Kidney (tissue), 22 donors: ENCODE measurements at places on chromosomes 1 and 21.

DNA sequence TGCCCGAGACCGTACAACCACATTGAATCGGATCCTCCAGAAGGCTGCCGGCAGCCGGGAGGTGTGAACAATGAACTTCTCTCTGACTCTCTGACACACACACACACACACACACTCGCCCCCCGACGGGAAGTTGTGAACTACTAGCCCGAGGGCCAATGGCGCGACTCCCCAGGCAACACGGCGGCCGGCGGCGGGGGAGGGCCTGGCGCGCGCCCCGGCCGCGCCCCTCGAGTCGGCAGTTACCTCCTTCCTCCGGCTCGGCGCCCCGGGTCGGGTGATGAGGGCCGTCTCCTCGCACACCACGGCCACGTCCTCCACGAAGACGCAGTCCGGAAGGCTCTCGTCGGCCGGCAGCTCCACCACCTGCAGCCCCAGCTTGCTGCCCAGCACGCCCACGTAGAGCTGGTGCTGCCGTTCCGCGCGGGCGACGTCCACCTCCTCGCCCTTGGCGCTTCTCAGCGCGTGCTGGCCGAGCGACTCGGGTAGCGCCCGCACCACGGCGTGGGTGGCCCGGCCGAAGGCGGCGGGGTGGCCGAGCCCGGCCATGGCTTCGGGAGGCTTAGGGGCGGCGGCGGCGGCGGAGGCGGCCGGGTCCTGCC, 361 bp downstream of the DDAH1 start:
- peak; percentile 75 for DNase-seq

DNA sequence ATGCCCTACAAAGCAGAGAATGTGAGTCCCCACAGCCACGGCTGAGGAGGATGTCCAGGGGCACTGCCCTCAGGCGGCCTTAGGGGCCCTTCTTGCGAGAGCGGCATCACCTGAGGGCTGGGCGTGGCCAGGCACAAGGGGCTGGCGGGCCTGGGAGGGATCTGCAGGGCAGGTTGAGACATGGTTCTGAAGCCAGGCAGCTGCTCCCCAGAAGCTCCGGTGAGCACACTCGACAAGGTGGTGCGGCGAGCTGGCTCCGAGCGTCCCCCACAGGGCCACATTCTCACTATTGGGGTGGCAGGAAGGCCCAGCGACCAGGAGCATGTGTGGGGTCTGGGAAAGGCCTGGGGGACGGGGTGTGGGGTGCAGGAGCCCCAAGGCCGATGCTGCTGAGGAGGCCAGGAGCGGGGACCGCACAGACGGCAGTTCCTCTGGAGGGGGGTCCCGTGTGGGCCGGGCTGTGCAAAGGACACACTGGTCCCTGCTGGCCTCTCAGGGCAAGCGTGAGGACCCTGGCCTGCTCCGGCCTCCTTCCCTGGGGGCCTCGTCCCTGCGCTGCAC, 47.2 kb downstream of the MORN1 start:
- no peak for DNase-seq

DNA sequence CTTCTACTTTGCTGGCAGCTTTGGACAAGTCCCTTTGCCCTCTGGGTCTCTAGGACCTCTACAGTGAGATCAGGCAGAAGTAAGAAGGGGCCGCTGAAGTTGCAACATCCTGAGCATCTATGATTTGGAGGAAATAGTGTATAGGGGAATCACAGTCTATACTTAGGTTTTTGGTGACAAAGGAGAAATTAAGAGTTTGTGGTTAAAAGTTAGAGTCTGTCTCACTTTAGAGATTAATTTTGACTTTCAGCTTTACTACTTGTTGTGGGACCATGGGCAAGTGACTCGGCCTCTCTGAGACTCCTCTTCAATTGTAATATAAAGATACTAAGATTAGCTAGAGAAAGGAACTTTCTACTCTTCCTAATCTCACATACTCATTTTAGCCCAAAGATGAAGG, 33.1 kb upstream of the LMX1A start:
- DNase-seq: no peak

DNA sequence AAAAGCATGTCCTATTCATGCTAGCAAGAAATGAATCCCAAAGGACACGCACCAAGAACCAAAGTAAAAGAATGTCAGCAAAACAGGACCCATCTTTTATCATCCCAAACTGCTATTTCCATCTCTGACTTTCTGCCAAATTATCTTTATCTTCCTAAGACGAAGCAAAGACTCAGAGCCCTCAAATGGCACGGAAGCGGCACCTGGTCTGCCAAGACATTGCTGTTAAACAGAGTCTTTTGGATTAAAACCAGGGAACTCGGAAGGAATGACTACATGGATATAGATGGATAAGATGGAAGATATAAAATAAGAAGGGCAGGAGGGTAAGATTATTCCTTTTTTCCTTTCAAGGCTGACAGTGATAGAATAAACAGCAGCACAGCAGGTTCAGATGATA, 60.8 kb upstream of the LBR start:
- no peak for DNase-seq

GRCh38 chr1:53066891-53067738, 5.1 kb downstream of the PODN start:
- DNase-seq: peak; percentile 64

GRCh38 chr1:229596925-229597699, 28.8 kb downstream of the TAF5L start:
- DNase-seq: no peak

DNA sequence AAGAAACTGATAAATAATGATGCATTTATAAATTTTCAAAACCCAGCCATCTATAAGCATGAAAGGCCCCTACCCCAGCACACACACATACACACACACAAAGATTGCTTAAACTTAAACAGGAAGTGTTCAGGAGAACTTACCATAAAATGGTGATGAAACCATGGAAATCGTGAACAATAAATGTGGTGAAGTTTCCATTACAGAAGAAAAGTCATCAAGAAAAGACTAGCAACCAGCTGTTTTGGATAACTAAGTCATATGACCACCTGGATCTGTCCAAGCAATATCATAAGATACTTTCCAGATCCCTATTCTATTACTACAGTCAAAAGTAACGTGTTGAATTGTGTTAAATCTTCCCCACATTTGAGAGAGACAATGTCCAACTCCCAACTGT, 24.1 kb downstream of the RGS5 start:
- DNase-seq: no peak

GRCh38 chr1:44067266-44068250, 36.3 kb upstream of the SLC6A9 start:
- DNase-seq: no peak

DNA sequence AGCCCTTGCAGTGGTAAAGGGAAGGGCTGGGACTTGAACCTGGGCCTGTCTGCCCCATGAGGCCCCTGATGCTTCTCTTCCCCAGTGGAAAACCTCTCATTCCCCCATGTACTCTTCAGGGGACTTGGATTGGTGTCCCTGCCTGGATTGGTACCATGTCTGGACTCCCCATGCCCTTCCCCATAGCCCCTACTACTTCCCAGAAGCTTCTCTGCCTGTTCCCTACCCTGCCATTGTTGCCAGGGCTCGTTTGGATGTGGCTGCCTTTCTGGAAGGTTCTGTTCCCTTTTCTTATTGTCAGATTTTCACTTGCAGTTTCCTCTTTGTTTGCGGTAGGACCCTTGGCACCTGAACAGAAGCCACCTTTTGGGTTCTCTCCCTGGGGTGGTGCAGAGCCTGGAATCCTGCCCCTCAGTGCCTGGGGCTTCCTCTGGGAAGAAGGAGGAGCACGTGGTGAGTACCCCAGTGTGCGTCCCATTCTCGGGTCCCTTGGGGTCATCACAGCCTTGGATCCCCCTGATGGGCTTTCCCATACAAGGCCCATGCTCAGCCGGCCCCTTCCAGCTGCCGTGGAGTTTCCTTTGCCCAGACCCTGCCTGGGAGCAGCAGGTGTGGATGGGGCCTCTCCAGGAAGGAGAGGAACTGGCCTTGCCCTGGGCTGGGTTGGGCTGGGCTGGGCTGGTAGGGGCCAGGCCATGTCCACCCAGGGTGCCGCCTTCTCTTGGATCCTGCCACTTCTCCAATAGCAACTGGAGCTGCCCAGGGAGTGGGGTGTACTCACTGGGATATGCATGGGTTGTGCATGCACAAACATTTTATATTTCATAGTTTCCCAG, 281.1 kb downstream of the PTPRU start:
- DNase-seq: peak; percentile 17

DNA sequence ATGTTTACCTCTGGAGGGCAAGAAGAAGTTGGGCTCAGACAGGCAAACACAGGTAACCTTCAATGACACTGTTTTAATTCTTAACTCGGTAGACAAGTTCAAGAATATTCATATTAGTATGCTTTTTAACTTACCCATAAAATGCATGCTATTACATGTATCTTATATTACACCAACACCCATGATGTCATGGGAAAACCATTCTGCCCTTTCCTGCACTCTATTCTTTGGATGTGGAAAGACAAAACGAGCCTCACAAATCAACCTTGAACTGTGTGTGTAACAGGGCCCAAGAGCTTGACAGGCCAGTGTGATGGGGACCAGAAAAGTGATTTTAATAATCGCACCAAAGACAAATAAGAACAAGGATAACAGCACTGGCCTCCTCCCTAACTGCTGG, 22.6 kb upstream of the RAP1GAP start:
- DNase-seq: no peak

DNA sequence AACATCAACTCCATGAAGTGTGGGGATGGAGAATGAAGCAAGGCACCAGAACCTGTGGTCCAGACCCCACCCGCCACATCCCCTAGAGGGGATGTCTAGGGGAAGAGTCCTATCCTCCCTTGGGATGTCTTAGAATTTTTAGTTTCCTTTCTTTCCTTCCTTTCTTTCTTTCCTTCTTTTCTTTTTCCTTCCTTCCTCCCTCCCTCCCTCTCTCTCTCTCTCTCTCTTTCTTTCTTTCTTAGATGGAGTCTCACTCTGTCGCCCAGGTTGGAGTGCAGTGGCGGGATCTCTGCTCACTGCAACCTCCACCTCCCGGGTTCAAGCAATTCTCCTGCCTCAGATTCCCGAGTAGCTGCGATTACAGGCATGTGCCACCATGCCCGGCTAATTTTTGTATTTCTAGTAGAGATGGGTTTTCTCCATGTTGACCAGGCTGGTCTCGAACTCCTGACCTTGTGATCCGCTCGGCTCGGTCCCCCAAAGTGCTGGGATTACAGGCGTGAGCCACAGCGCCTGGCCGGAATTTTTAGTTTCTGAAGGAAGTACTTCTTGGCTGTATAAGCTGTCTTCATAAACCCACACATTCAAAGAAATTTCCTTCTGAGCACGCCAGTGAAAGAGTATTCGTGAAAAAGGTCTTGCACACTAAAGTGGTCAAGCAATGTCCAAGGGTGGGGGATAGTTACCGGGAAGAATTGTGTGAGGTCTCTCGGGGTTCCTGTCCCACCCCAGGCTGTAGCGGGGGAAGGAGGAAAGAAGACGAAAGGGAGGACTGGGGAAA, 20.8 kb upstream of the LEFTY2 start:
- DNase-seq: no peak

DNA sequence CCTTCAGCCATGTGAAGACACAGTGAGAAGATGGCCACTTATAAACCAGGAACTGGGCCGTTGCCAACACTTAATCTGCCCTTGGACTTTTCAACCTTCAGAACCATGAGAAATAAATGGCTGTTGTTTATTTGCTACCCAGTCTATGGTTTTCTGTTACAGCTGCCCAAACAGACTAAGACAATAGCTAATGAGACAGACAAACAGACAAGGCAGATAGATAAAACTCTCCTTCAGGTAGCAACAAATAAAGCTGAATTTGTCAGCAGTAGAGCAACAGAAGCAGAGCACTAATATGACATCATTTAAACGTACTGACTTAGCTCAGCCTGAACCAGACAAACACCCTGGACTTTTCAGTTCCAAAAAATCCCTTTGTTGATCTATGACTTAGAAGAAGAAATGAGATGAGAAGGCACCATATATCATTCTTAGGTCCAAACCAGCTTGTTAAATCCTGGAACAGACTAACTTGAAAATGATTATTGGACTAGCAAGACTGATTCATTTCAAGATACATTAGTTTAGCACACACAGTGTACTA, 27.0 kb downstream of the ZZZ3 start:
- no peak for DNase-seq

DNA sequence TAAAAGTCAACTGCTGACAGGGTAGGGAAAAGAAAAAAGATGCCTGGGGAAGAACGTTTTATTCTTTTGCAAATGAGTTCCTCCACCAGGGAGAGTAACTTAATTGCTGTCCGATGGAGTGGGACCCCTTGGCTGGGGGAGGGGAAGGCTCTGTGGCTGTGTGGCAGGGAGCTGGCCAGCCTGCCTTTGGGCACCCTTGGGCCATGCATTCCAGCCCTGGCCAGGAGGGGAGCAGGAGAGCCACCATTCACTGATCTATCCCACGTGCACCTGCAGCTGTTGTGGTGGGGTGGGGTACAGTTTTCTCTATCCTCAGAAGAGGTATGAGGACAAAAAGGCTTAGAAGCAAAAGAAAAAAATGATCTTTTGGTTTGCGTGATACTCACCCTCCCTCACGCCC, 116.9 kb downstream of the KCNK1 start:
- DNase-seq: no peak

DNA sequence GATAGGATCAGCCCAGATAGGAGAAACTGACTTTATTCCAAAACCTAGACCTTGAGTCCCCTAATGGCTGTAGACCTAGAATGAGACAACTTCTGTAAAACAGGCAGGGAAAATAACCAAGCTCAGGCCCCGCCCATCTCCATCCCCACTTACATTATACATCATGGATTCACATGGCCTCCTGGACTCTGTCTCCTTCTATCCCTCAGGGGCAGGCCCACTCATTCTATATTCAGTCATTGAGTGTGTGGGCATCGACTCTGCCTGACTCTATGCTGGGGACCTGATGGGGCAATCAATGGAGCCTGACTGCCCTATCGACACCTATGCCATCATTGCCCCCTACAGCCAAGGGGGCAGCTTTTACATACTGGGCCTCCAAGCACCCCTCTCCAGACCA, 6.4 kb downstream of the AVPR1B start:
- no peak for DNase-seq

GRCh38 chr1:196306421-196306820, 301.8 kb downstream of the KCNT2 start:
- no peak for DNase-seq

DNA sequence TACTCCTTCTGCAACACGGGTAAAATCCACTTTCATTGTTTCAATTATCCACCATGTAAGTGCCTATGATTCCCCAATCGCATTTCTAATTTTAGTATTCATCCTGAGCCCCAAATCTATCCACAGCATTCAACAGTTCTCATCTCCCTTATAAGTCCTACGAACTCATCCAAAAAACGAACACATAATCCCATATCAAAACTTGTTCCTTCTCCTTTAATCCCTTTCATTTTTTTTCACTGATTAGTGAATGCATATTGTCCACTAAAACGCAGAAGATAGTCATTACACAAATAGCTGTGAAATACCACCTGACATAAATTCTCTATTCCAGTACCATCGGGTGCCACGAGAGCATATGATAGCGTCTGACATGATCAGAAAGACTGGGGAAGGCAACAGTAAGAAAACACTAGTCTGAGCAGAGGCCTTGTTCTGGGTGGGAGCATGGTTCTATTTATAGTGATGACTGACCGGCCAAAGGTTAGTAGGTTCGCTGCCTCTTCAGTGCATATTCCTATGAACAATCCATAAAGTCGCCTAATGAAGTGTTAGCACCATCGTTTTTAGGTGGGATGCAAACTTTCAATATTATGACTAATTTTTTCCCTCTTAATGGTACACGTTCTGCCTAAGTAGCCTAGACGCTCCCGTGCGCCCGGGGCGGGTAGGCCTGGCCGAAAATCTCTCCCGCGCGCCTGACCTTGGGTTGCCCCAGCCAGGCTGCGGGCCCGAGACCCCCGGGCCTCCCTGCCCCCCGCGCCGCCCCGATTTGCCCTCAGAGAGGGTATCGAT, 648 bp downstream of the ATP5PF start:
- DNase-seq: peak; percentile 41
